NCI-H524 (cell line): ENCODE measurements at places on chromosomes 5 and 9.

DNA sequence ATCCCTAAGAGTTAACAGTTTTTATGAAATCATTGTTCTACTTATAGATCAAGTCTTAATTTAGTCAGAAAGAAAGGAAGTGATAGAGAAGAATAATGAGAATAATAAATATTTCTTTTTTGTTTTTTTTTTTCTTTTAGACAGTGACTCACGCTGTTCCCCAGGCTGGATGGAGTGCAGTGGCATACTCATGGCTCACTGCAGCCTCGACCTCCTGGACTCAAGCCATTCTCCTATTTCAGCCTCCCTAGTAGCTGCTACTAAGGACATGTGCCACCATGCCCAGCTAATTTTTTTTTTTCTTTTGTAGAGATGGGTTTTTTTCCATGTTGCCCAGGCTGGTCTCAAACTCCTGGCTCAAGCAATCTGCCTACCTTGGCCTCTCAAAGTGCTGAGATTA, 11.0 kb downstream of the IFNA21 start:
- DNase-seq: no peak

DNA sequence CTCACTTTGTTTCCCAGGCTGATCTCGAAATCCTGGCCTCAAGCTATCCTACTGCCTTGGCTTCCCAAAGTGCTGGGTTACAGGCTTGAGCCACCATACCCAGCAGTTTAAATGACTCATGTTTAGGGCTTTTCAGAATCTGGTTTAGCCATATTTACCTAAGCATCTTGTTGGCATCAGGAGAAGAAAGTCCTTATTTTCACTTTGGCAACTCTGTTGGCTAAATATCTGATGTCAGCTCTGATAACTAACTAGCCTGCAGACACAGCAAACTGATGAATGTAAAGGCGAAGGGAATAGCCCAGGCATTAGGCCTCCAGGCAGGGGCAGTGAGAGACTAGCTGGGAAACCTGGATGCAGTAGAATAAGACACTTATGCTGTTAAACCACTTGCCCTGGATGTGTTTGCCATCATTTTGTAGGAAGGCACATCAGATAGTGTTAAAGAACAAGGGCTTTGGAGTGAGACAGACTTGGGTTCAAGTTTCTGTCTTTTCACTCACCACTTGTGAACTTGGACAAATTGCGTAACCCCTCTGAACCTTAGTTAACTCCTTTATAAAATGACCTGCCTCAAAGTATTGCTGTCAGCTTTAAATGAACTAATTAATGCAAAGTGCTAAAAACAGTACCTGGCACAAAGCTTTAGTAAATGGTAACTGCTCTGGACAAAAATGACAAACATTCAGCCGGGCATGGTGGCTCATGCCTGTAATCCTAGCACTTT, 34.7 kb upstream of the GARNL3 start:
- DNase-seq: no peak

GRCh38 chr5:23717486-23717885, 210.1 kb downstream of the PRDM9 start:
- no peak for DNase-seq

DNA sequence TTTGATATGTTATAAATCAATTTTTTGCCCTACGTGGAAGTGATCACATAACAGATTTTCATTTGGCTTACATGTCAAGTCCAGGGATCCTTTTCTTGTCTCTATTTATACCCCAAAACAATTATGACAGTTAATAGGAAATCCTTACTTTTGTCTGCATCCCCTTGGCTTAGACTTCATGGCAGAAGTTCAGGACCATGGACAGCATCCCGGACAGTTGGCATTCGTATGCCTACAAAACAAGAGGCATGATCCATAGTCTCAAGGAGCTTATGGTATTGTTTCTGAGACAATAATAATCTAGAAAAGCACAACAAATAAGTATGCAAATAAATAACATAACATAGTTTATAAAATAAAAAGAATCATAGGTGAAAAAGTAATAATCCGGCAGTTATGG, 214.3 kb upstream of the GRIA1 start:
- no peak for DNase-seq

- no peak for DNase-seq
Measured at GRCh38 chr9:124733964-124734740, 37.0 kb downstream of the NR6A1 start.

DNA sequence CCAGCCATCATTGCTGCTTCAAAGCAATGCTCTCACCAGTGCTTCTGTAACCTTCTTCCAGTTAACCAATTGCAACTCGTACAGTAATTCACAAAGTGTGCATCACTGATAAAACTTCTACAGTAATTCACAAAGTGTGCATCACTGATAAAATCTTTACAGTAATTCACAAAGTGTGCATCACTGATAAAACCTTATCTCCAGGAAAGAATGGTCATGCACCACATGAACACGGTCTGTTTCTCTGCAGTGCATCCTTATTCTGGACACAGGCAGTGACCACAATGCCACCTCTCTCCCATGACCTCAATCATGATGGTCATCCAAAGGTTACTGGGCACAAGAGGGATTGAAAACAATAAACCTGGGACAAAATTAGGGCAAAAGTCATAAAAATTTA, 153.6 kb downstream of the TSSK1B start:
- no peak for DNase-seq
